ENCODE measurements at places on chromosomes 5 and 9.

DNA sequence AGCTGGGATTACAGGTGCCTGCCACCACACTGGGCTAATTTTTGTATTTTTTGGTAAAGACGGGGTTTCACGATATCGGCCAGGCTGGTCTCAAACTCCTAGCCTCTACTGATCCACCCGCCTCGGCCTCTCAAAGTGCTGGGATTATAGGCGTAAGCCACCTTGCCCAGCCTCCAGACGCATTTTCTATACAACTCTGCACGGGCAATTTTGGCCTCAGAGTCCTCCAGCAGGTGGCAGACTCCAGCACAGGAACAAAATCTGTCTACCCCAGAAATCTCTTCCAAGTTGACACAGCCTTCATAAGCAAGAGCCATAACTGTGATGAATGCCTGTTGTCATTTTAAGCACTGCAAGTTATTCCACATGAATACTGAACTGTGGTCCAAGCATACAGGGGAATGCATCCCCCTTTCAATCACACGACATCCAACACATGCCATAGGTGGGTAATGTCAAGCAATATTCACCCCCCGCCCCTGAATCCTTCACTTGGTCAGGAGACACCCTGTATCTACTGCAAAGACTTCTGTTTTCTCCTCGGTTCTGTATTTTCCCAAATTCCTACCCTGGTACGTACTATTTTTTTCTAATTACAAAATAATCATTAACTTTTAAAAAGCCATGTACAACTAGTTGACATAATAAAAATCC is 50.8 kb downstream of the ALDH7A1 start:
- DNase-seq, result no peak

DNA sequence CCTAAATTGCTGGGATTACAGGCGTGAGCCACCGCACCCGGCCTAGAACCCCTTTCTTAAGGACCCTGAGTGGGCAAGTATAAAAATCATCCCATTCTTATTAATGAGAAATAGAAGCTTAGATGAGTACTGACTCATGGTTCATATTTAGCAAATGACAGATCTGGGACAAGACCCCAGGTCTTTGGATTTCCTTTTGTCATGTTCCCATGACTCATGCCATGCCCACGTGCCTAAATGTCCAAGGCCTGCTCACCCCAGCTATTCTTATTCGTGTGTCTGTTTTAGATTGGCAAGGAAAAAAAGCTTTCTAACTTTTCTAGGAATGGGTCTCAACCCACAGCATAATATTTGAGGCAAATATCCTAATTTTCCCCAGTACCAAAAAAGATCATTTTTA is 57.7 kb upstream of the RPS23 start:
- no peak for DNase-seq

- DNase-seq, result no peak
Measured at GRCh38 chr5:177445917-177446199, 756 bp upstream of the PRR7 start.

GRCh38 chr5:169423580-169424278 is 122.8 kb upstream of the SLIT3 start:
- no peak for DNase-seq

GRCh38 chr9:121053544-121053943 is 3.5 kb upstream of the C5 start:
- no peak for DNase-seq

GRCh38 chr9:95211028-95211427 is 106.5 kb downstream of the FANCC start:
- DNase-seq, result no peak

DNA sequence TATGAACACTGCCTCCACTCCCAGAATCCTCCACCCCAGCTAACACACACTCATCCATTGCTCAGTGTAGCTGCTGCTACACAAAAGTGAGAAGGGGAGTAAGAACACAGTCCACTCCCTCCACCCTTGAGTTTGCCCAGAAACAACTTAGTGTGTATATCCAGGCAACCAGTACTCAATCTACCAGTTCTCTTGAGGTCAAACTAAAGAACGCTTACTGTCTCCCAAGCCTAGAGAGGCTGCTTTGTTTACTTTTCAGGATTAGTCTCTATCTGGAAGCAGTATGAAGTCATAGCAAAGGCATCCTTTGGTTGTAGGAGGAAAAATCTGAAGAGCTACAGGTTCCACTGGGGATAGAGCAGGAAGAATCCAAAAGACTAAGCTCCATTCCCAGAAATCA is 296.3 kb downstream of the KCNN2 start:
- peak; percentile 78 for DNase-seq
